Caki2 (cell line): ENCODE measurements at places on chromosomes 13 and 19.
A peak's percentile ranks its signal among the peaks of the same experiment; 100 is the strongest.

- DNase-seq = peak; percentile 4
Observed at GRCh38 chr13:37306778-37307544, 201.5 kb upstream of the CSNK1A1L start.

GRCh38 chr19:30778061-30778460 lies 405.9 kb downstream of the ZNF536 start:
- DNase-seq = no peak

- no peak for DNase-seq
Observed at GRCh38 chr13:71801165-71801760, 65.7 kb downstream of the DACH1 start.

DNA sequence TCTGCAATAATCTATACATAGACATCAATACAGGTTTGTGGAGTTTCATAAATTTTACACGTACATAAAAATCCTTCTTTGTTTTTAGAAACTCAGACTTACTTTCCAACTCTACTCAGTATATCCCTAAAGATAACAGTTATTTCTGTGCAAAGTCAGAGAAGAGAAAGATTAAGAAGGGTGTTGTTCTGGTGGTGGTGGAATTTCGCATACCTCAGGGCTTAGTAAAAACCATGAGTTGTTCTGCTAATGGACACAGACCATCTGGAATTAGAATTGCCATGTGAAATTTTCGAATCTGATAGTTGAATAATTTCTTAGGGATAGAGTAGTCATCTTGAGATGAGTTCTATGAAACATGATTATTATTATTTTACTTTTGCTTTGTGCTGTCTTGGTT lies 102.7 kb downstream of the ZAR1L start:
- no peak for DNase-seq

- no peak for DNase-seq
Observed at GRCh38 chr13:80048030-80048429, 292.9 kb downstream of the SPRY2 start.

- DNase-seq = no peak
Observed at GRCh38 chr19:43467730-43468129, 2.3 kb upstream of the LYPD3 start.

DNA sequence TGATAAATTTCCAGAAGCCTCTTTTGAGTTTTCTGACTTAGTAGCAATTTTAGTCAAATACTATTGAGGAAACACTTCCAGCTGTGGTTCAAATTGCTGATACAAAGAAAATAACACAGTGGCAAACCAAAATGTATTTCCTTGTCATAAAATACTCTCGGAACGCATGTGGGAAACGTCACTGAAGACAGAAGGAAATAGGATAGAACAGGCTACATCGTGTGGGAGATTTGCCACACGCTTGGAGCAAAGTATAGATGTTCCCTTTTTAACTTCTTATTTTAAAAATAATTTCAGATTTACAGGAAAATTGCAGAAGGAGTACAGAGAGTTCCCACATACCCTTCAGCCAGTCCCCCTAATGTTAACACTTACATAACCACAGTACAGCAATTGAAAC lies 88.8 kb downstream of the ING1 start:
- no peak for DNase-seq

GRCh38 chr13:95387733-95388207 lies 86.5 kb upstream of the ABCC4 start:
- no peak for DNase-seq

DNA sequence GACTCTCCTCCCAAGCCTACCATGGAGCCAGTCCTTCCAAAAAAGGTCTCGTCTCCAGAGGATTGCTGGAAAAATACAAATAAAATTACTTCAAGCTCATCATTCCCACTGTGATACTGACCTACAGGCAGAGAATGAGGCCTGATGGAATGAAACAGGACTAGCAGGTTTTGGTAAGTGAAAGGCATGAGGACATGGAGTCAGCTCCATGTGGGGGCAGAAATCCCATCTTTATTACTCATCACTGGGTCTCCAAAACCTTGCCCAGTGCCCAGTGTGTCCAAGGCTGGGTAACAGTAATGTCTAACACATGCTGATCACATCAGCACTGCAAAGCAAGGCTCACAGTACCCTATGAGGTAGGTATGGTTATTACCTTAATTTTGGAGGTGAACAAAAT lies 235.4 kb downstream of the DNAJC15 start:
- DNase-seq = no peak

- DNase-seq = no peak
Observed at GRCh38 chr19:28631961-28632360, 581.0 kb downstream of the UQCRFS1 start.

DNA sequence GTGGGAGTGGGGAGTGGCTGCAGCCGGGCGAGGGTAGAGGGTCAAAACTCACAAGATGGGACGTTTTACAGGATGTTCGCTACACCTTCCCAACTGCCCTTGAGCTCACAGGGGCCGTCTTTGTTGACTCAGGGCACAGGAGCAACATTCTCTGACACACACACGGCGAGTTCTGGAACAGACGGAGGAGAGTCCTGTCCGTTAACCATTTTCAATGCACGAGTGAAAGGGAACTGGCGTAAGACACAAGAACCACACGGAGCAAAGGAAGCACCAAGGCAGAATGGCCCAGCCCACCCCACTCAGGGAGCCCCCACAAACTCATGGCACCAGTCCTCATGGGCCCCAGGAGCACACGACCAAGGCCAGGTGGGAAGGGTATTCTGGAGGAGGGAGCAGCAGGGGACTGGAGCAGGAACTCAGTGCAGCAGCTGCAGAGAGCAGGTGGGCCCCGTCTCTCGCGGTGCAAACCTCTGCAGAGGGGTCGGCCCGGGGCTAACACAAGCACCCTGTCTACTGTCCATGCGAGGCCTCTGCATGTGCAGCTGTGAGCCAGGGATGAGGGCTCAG lies 37.9 kb upstream of the ISYNA1 start:
- DNase-seq = no peak

DNA sequence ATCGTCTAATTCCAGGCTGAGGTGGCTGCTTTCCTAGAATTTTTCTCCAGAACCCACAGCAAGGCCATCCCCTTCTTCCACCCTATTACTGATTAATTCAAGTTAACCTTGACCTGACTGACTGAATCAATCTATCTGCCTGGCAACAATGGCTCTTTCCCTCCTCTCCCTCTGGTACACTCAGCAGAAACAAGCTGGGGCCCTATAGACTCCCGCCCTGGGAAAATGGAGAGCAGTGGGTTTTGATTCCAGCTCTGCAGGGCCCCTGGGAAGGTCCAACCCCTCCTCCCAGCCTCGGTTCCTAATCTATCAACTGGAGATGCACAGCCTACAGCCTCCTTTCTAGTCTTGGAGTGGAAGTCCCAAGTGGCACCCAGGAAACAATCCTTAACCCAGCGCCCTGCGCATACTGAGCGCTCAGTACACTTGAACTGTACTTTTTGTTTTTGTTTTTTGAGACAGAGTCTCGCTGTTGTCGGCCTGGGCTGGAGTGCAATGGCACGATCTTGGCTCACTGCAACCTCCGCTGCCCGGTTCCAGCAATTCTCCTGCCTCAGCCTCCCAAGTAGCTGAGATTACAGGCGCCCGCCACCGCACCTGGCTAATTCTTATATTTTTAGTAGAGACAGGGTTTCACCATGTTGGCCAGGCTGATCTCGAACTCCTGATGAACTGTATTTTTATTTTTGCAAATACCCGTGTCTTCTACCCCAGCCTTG lies 5.2 kb upstream of the C3 start:
- no peak for DNase-seq

GRCh38 chr19:40502647-40503319 lies 36.0 kb downstream of the SPTBN4 start:
- DNase-seq = no peak

DNA sequence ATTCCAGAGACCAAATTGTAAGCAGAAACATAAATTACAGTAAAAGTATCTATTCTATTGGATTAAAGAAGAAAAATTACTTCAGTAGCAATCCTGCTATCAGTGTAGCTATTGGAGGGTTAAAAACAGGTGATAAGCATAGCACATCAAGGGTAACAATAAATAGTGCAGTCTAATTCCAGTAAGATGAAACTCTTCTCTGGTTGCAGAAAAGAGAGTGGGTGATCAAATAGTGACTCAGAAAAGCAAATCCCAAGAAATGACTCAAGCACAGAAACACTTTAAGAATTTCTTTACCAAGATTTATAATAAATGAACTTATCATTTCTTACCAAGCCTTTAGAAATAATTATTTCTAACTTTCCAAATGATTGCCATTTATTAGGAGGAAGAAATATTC lies 135.7 kb downstream of the LMO7 start:
- peak; percentile 18 for DNase-seq

DNA sequence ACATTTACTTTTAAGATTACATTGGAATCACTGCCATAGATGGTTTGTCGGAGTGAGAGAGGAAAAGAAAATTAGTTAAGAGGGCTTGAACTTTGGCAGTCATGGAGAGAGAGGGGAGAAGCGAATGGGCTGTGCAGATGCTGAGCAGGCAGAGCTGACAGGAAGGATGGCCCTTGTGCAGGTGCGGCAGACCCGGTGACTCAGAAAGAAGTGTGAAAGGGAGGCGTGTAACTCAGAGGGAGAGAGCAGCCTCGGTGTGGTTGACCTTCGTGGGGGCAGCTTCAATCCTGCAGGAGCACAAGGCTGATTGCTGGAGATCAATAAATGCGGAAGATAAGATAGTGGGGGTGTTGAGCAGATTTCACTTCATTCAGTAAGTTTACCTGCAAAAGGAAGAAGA lies 76.9 kb downstream of the TNFSF13B start:
- DNase-seq = no peak

GRCh38 chr13:19818223-19818842 lies 35.6 kb upstream of the PSPC1 start:
- DNase-seq = no peak
